Colonic mucosa (tissue), 4 donors: ENCODE measurements at places on chromosomes 11 and 22.

DNA sequence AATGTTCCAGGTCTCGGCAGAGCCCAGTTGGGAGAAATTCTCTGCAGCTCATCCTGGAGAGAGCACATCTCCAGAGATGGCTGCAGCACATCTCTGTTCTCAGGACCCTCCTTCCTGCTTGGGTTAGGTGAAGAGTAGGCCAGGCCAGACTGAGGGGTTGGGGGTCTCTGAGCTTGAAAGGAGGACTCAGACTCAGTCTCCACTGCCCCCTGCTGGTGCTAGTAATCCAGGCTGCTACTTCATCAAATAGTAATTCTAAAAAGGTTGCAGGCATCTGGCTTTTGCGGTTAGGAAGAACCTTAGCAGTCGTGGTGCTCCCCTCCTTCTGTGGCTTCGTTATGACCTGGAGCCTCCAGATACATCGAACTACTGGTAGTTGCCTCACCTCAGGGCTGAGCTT is 9.7 kb downstream of the TUB start:
- DNase-seq, result no peak

- DNase-seq, result no peak
Measured at GRCh38 chr11:114167355-114167754, 107.8 kb downstream of the ZBTB16 start.

GRCh38 chr22:45125188-45125587 is 38.5 kb upstream of the NUP50 start:
- no peak for DNase-seq

- no peak for DNase-seq
Measured at GRCh38 chr22:20434264-20434751, 3.3 kb downstream of the SCARF2 start.

DNA sequence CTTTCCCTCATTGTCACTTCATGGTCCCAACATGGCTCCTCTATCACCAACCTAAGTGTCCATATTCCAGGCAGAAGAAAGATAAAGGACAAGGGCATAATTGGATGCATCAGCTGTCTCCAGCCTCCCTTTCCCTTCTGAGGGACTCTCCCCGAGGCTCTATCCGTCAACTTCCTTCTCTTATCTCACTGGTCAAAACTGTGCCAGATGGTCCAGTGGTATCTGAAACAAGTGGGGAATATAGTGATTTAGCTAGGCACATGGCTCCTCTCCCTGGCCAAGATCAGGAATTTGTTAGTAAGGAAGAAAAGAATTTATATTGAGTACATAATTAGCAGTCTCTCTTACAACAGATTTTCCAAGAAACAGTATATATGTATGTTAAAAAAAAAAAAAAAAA is 12.6 kb upstream of the SPON1 start:
- DNase-seq, result no peak

DNA sequence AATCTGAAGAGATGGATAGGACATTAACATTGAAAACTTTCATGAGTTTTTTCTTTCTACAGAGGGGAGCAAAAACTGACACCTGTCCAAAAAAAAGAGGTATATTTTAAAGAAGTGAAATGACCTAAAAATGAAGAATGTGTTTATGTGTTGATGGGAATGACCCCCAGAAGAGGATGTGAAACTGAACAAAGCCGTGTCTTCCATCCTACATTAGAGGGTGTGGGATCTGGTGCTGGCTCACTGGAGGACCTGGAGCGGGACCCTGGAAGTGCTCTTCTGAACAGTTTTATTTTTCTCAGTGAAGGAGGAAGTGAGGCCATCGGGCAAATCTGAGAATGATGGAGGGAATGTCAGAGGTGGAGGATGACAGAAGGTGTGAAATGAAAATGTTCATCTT is 470.1 kb downstream of the NTM start:
- no peak for DNase-seq

- DNase-seq, result no peak
Measured at GRCh38 chr22:21718499-21718898, 17.1 kb downstream of the YPEL1 start.

GRCh38 chr11:35362521-35362980 is 56.8 kb downstream of the SLC1A2 start:
- no peak for DNase-seq

GRCh38 chr11:104078245-104078644 is 41.8 kb downstream of the DDI1 start:
- DNase-seq, result no peak

GRCh38 chr11:109856928-109857327 is 236.3 kb upstream of the ZC3H12C start:
- no peak for DNase-seq

- no peak for DNase-seq
Measured at GRCh38 chr11:15726221-15726746, 611.6 kb downstream of the INSC start.

DNA sequence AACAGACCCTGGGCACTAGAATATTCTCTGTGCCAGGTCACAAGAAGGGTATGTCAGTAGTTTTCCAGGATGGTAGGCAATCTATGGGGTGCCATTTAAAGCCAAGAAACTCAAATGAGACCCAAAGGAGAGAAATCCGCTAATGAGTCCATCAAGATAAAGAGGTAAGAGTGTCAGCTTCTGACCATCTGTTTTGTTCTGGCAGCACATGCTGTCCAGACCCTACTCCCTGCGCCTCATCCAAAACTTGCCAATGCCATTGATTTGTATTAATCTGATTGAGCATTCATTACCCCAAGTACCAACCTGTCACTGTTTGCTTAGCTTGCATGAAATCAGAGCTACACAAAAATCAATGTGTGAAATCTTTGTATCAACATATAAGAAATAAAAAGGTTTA is 229.0 kb downstream of the BLID start:
- no peak for DNase-seq

DNA sequence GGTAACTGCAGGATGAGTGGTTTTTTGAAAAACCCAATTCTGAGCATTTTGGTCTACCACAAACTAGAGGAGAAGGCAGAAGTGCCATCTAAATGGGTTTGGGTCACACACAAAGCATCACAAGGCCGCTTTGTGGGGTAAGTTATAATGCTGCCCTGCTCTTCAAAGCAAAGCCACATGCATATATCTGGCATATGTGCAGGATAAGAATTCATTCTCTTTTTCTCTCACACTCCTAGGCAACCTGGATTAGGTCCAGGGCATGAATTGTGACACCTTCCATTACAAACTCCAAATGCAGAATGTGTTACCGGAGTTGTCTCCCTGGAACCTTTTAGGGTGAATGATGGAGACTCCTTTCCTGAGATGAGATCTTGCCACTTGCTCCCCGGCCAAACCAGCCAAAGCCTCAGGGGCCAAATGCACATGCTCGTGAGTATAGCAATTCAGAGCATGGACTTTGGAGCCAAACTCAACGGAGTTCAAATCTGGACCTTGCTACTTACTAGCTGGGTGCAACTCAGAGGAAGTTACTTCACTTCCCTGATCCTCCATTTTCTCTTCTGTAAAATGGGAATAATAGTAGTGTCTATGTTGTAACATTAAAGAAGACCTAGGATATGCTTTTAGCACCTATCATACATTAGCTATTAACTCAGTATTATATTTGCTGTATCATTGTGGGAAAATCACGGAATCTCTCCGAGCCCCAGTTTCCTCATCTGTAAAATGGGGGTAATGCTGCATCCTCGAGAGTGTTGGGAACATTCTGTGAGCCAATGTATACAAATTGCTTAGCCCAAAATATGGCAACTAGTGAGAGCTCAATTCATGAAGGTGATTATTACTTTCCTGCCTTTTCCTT is 96.6 kb downstream of the COMMD9 start:
- DNase-seq, result no peak

DNA sequence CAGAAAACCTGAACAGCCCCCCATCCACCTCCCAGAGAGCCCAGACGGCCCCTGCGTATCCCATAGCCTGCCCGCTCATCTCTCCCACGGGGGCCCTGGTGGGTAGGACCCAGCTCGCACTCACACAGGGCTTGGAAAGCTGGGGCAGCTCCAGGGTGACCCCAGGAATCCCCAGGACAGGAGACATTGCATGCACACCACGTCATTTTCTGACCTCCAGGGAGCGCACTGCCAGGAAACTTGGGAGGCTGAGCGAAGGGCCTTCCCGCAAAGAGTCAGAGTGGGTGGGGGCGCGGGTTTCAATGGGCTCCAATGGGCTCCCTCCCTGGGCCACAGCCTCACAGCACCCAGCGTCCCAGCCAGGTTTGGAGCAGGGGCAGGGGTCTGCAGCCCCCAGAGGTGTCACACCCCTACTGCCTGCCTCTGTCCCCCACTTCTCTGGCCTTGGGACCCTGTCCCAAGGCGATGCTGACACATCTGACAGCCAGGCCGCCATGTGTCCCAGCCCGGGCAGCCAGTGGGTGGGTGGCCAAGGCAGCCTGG is 8.2 kb upstream of the SYT8 start:
- peak; percentile 74 for DNase-seq
